NCI-H2081 (cell line): ENCODE measurements at places on chromosomes 2 and 18.

DNA sequence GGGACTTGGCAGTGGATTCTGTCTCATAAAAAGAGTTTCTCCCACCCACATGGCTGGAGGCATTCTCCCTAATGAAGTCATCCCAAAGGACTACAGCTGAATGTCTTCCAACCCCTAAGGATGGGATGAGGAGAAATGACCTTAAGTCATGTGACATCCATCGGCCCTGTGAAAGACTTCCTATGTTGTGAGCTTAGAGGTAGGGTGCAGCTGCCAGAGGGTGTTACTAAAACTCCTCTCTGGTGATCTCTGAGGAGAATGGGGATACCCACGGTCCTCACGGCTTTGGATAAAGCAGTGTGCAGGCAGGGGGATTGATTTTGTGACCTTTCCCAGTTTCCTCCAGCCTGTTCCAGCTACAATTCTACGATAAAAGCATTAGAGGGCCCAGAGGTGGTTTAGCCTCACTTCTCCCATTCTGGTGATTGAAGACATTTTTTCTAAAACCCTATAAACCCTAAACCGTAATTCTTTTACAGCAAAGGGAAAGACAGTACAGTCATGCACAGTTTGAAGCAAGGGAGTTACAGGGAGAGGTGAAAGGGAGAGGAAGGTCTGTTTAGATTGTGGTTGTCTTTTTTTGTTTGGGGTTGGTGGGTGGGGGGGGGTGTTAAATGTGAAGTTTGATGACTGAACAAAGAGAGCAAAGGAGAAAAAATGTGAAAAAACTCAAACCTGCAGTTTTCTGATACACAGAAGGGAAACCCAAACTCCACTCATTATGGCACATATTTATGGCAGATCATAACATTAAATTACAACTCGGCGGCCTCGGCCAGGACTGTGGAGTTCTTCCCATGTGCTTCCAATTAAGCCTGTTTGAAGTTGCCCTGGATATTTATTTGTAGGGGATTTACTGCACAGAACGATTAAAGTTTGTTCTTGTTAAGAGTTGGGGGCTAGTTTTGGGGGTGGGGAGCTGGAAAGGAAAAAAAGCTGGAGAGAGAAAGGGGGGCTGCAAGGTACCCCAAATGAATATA is 26.6 kb upstream of the SLC14A2 start:
- no peak for DNase-seq

GRCh38 chr2:142865924-142866323 is 11.5 kb upstream of the KYNU start:
- no peak for DNase-seq

GRCh38 chr18:63131959-63132818 is 187.4 kb downstream of the BCL2 start:
- DNase-seq, result no peak

GRCh38 chr2:233422050-233422639 is 67.9 kb downstream of the DGKD start:
- no peak for DNase-seq

DNA sequence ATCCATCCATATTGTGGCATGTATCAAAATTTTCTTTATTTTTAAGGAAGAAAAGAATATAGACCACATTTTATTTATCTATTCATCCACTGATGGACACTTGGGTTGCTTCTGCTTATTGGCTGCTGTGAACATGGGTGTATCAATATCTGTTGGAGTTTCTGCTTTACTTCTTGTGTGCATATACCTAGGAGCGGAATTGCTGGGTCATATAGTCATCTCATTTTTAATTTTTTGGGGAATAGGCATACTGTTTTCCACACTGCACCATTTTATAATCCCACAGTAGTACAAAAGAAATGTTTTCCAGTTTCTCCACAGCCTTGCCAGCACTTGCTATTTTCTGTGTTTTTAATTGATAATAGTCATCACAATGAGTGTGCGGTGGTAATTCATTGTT is 197.2 kb downstream of the ACKR3 start:
- DNase-seq, result no peak

DNA sequence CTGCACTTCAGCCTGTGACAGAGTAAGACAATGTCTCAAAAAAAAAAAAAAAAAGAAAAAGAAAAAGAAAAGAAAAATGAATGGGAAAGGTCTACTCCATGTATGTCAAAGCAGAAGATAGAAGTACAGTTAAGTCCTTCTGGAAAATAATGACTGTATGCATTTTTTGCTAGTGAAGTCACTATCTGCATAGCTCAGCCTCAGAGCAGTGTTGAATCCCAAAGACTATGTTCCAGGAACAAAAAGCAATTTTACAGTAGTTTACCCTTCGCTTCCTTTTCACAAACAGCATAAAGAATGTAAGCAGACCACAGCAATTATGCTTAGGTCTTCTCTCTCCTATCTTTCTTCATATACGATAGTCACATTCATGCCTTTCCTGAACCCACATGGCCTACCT is 497.4 kb downstream of the CMPK2 start:
- DNase-seq, result no peak

- DNase-seq, result no peak
Observed at GRCh38 chr18:75858754-75859153, 431.3 kb upstream of the SMIM21 start.

DNA sequence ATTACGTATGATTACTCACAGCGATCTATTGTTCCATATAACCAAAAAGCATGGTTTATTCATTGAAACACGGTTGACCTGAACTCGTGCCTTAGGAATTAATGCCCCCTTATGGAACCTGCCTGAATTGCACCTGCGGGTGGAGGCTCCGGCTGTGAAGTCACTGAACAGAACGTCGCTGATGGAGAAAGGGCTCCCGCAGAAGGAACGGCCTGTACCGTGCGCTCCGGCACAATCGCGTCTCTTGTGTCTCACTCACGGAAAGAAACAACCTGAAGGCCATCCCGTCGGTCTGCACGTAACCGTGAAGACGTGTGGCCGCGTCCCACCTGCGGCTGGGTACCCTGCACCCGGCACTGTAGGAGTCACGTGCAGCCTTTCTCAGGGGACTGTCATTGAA is 133.1 kb downstream of the NFATC1 start:
- peak; percentile 65 for DNase-seq

GRCh38 chr2:74831693-74832530 is 2.0 kb upstream of the HK2 start:
- no peak for DNase-seq

DNA sequence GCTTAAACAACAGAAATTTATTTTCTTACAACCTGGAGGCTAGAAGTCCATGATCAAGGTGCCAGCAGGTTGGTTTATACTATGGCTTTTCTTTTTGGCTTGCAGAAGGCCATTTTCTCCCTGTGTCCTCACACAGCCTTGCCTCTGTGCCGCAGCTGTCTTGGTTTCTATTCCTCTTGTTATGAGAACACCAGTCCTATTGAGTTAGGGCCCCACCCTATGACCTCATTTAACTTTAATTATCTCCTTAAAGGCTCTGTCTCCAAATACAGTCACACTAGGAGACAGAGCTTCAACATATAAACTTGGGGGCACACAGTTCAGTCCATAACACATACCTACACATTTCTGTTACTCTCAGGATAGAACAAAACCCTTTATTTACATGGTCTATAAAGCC is 17.3 kb upstream of the RHOB start:
- DNase-seq, result no peak
